ENCODE measurements at places on chromosomes 6 and 20. TPM values are rescaled to one million over a fixed set of nuclear protein-coding genes. Genes with fewer than 3 reads are reported as not detected.

The FAM184A gene
- 0.27 TPM for total RNA-seq

- H3K4me3 ChIP-seq = no peak overlapping the region
- no peaks in the 10 kb centered on the region for H3K27me3 ChIP-seq
- H3K36me3 ChIP-seq = no peaks in the 10 kb centered on the region
- H3K4me1 ChIP-seq = peaks cover 4% of the 10 kb centered on the region
- H3K27ac ChIP-seq = no peak overlapping the region
- no peak for DNase-seq
Observed at GRCh38 chr6:5657684-5658430, 348.9 kb downstream of the NRN1 start.

- H3K4me3 ChIP-seq = no peak overlapping the region
- no peaks in the 10 kb centered on the region for H3K36me3 ChIP-seq
- no peaks in the 10 kb centered on the region for H3K4me1 ChIP-seq
- H3K27me3 ChIP-seq = peaks cover 4% of the 10 kb centered on the region
- no peak for DNase-seq
Observed at GRCh38 chr20:14918976-14919375, 581.6 kb upstream of the FLRT3 start.

DNA sequence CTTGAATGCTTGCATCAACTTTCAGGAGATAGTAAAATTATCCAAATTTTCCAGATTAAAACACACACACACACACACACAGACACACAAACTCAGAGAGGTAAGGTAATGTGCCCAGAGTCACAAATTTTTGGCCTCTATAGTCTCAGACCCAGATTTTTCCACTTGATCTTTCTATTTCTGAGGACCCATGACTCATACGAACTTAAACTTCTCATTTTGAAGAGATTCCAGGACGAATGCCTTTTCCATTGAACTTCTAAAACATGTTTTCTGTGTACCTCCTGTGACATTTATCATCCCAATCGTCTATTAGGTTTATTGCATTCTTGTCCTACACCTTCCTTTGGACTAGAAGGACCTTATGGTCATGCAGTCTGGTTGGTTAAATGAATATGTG is 172.9 kb upstream of the COL21A1 start:
- H3K4me1 ChIP-seq = no peaks in the 10 kb centered on the region
- no peak overlapping the region for H3K4me3 ChIP-seq
- no peak overlapping the region for H3K27ac ChIP-seq

GRCh38 chr6:41184761-41185160 is 16.2 kb downstream of the TREML2 start:
- H3K27me3 ChIP-seq = no peaks in the 10 kb centered on the region
- peaks cover 65% of the 10 kb centered on the region for H3K4me1 ChIP-seq
- H3K36me3 ChIP-seq = peaks cover 1% of the 10 kb centered on the region
- no peak for DNase-seq
